ENCODE measurements at places on chromosomes 1 and 21.
A peak's percentile ranks its signal among the peaks of the same experiment; 100 is the strongest.

- no peak for DNase-seq
Observed at GRCh38 chr1:245765230-245766000, 610.6 kb downstream of the KIF26B start.

GRCh38 chr1:43451157-43451591 is 2.6 kb downstream of the HYI start:
- DNase-seq = no peak

DNA sequence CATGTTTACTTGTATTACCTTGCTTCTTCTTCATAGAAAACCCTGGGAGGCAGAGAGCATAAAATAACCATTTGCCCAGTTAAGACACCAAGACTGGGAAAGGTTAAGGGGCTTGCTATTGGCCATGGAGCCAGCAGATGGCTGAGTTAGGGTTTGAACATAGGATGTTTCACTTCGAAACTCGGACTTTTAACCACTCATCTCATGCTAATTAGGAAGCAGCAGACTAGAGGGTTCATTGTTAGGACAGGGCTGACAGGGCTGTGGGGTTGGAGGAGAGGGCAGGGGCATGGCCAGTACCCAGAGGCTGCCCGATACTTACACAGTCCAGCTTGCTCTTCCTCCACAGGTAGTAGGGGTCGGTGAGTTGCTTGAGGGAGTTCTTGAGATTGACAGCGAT is 17.0 kb downstream of the SLC26A9 start:
- no peak for DNase-seq

- DNase-seq = no peak
Observed at GRCh38 chr21:39315603-39316445, 2.4 kb upstream of the BRWD1 start.

GRCh38 chr21:31337996-31338907 is 5.8 kb downstream of the TIAM1 start:
- DNase-seq = no peak

DNA sequence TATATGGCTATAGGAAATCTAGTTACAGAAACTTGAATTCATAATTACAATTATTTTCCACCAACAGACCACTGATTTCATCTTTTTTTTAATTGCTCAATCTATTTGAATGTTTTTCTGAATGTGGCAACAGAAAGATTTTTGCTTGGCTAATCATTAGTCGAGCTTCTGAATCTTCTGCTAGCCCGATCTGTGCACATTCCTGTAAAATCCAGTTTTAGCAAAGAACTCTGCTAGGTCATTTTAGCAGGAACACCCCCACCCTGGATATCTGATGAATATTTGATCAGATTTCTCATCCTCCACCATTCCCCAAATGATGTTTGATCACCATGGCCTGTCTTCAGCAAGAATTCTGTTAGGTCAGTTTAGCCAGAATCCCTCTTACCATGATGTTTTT is 176.3 kb downstream of the LEPR start:
- no peak for DNase-seq

GRCh38 chr1:88455621-88456256 is 228.3 kb upstream of the PKN2 start:
- no peak for DNase-seq

DNA sequence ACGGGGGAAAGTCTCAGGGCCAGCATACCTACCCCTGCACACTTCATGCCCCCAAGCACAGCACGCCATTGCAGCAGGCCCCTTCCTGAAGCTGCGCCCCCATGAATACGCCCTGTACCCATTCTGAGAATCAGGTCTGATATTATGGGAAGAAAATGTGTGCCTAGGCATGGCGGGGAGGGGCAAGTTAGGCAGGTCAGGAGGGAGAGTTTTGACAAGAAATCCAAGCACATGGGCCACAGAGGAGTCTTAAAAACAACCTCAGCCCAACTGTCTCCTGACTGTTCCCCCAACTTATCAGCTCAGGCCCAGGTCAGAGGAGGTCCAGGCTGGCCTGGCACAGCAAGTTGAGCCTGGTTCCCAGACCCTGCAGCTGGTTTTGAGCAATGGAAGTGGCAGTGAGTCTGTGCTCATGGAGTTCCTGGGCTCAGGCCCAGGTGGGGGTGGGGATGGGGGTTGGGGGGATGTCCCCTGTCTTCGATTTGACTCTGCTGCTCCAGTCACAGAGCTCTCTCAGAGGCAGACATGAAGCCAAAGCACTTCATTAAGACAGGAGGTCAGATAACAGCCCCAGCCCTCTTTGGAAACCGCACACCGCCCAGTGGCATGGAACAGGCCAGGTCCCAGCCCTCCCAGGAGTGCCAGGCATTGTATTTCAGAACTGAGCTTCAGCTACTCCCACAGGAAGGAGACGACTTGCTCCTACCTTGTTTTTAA is 20.6 kb upstream of the BCAR3 start:
- no peak for DNase-seq

DNA sequence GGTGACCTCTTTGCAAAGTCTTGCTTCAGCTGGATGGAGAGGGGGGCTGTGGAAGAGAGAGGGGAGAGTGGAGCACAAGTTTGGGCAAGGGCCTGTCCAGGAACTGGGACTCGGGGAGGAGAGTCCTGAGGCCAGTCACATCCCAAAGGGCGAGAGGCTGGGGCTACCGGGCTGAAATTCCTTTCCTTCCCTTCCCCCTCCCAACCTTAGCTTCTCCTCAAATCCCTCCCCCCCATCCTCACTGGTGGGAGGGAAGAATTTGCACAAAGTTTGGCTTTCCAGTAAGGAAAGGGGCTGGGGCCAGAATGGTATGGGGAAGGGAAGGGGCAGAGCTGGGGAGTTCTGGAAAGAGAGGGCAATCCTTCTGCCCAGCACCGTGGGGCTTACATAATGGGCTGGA is 854 bp downstream of the CNTN2 start:
- no peak for DNase-seq

DNA sequence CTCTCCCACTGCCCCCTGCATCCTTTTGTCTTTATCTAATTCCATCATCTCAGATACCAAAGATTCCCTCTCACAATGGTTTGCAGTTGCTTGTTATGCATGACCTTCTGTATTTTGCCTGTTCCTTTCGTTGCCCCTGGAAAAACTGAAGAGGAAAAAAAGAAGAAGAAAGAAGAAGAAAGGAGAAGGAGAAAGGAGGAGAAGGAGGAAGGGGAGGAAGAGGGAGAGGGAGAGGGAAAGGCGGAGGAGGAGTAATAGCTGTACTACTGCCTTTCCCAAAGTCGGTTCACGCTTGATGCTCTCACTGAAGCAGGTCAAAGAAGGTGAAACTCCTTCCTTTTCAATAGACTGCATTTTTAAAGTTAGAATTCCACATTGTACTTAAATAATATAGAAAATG is 513.8 kb downstream of the PTPRC start:
- DNase-seq = no peak

- no peak for DNase-seq
Observed at GRCh38 chr1:244954359-244954758, 90.0 kb upstream of the HNRNPU start.

GRCh38 chr1:39034114-39034654 is 8.0 kb downstream of the NDUFS5 start:
- DNase-seq = no peak

DNA sequence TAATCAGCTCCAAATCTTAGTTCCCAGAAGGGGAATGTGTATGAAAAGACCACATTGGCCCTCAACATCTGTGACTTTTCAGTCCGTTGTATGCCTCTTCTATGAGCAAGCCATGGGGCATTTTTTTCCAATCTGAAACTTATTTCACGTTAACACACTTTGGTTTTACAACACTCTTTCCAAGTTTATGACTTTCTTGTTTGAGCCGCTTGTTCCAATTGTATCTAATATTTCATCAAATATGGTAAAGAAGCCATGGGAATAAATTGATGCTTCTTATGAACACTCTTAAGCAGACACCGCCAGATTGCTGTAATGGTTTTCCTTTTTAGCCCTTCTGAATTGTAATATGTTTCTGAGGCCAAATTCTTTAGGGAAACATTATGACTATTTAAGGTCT is 359.9 kb downstream of the HLX start:
- DNase-seq = no peak

DNA sequence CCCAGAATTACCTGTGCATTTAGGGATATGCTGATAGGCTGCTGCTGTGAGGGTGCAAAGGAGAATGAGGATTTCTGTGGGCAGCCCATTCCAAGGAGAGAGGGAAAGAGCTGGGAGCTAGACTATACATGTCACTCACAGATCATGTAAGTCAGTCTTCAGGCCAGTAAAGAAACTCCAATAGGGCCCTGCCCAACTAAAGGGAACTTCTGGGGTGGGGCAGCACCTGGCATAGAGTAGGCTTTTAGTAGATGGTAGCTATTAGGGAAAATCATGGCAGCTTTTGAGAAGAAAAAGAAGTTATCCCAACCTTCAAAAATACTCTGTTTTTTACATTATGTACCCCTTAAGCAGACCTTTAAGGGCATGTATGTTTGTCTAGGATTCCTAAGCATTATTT is 89.6 kb downstream of the ST6GALNAC3 start:
- DNase-seq = no peak

DNA sequence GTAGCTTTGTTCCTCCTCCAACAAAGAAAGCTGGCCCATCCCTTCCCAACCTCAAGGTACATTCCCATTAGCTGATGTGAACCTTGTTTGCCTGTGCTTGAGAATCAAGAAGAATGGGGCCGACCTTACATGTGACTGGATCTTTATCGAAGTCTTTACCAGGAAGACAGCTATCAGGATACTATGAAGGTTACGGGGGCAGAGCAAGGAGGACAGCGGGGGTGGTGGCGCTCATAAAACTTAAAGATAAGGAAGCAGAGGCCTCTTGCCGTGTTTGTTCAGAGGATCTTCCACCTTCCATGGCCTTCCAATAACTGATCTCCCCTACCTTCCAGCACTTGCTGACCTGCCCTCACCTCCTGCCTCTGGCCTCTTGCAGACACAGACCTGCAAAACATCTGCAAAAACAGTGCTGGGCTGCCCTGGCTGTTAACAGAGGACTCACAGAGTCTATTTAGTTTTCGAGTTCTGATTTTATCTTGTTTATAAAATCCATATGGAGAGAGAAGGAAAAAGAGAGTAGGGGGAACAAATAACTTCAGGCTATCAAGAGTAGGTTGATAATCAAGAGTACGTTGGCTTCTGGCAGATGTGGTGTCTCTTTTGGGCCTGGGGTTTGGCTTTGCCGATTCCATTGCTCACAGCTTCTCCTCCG is 198.0 kb downstream of the HUNK start:
- DNase-seq = no peak

- no peak for DNase-seq
Observed at GRCh38 chr1:104028416-104029035, 278.8 kb downstream of the AMY1C start.

- peak; percentile 4 for DNase-seq
Observed at GRCh38 chr1:52365071-52365745, 797 bp downstream of the CC2D1B start.

GRCh38 chr1:228791791-228792190 is 56.5 kb downstream of the RHOU start:
- DNase-seq = no peak

- DNase-seq = no peak
Observed at GRCh38 chr1:214362188-214362882, 81.4 kb downstream of the SMYD2 start.

GRCh38 chr1:206455289-206455665 is 15.0 kb upstream of the IKBKE start:
- no peak for DNase-seq

DNA sequence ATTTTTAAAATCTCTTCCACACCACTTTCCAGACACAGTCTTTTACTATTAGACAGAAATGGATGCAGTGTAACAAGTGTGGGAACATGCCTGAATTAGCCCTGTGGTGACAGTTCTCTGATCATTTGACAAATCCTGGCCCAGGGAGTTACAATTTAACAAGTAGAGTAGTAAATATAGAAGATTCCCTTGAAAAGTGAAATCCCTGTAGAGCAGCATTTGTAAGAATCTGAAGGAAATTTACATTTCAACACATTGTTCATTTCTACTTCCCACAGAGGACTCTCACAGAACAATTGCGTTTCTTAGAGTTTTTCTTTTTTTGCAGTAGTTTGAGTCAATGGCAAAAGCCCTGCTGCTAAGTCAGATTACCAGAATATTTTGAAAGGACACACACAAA is 458.3 kb upstream of the BRINP3 start:
- no peak for DNase-seq

GRCh38 chr1:228293393-228293792 is 85.5 kb downstream of the OBSCN start:
- no peak for DNase-seq

GRCh38 chr1:168227620-168228019 is 1.8 kb downstream of the SFT2D2 start:
- no peak for DNase-seq

GRCh38 chr1:186231861-186232436 is 143.1 kb downstream of the TPR start:
- no peak for DNase-seq

GRCh38 chr1:234125283-234125682 is 220.8 kb downstream of the SLC35F3 start:
- peak; percentile 25 for DNase-seq
